Esophagus squamous epithelium (tissue), 5 donors: ENCODE measurements at places on chromosomes 7 and 10.

GRCh38 chr7:30168835-30169573, 34.2 kb downstream of the MTURN start:
- DNase-seq = no peak

DNA sequence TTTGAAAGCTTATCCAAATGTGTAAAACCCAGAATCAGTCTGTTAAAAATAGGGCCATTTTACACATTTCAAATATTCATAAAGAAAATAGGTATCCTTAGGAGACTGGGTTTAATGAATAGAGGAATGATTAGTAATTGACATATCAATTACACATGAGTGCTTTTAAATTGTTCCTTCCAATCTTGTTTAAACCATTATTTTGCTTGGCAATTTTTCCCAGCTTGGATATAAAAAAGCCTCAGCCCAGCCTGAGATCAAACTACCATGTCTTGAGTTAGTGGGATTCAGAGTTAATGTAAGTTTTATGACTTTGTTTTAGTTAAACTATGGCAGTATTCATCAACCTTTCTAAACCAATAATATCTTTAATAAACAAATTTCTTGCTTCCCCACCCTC, 28.3 kb downstream of the PARP12 start:
- no peak for DNase-seq

GRCh38 chr10:82353381-82353780, 478.4 kb downstream of the NRG3 start:
- DNase-seq = no peak

DNA sequence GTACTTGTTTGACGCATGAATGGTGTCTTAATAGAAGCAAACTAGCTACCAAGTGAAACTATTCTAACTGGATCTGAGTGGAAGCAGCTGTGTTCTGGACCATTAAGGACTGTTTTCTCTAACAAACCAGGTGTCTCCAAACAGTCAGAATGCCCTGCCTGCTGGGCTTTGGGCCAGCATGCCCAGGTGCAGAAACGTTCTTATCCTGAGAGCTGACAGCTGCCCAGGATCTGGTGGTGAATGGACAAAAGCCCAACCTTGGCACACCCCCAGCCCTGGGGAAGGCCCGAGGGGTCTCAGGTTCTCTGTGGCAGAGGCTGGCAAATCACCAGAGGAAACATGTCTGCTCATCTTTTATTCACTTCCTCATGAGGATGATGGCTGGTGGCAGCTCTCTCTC, 48.2 kb upstream of the LAMB4 start:
- DNase-seq = no peak

DNA sequence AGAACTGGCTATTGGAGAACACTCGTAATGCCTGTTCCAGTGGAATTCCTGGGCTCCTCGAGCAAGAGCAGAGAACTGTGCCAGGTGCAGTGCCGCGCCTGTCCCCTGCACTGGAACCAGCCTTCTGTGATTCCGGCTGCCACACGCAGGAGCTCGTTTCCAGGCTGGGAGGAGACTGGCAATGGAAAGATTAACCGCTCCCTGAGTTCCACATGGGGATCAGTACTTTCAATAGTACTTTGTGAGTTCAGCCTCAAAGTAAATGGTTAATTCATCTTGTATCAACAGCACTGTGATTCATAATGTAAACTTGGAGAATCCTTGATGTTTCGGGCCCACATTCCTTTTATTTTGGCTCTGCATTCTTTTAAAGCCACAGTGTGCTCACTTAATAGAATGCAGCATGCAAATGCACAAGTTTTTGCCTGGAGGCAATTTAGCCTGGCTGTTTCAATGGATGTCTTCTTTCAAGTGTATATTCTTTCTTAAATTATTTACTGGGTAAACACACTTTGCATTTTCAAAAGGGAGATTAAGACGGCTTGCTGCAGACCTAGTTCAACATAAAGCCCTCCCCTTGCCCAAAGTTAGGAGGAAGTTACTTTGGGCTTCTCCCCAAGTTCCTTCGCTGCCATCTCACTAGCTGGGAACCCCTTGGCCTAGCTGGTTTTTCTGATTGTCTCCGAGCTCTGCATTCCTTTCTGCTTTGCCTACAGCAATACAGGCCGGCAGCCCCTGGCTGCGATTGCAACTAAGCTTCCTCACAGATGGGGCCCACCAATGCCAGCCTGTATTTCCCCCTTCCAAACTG, 138.1 kb upstream of the TCF7L2 start:
- no peak for DNase-seq

GRCh38 chr10:59432207-59432900, 70.0 kb upstream of the FAM13C start:
- DNase-seq = no peak

DNA sequence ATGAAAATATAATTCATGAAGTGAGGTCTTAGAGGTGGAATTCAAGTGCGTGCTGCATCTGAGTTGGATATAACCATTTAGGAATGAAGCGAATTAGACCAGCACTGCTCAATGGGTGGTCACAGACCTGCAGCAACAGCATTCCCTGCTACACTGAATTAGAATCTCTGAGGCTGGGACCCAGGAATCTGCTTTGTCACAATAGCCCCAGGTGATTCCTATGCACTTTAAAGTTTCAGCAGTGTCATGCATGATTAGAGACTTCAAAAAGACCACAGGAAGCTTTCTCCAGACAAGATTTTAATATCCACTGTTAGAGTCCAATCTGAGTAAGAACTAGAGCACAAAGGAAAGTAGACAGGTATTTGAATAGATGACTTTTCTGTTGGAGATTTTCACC, 352.8 kb upstream of the VSTM2A start:
- no peak for DNase-seq

DNA sequence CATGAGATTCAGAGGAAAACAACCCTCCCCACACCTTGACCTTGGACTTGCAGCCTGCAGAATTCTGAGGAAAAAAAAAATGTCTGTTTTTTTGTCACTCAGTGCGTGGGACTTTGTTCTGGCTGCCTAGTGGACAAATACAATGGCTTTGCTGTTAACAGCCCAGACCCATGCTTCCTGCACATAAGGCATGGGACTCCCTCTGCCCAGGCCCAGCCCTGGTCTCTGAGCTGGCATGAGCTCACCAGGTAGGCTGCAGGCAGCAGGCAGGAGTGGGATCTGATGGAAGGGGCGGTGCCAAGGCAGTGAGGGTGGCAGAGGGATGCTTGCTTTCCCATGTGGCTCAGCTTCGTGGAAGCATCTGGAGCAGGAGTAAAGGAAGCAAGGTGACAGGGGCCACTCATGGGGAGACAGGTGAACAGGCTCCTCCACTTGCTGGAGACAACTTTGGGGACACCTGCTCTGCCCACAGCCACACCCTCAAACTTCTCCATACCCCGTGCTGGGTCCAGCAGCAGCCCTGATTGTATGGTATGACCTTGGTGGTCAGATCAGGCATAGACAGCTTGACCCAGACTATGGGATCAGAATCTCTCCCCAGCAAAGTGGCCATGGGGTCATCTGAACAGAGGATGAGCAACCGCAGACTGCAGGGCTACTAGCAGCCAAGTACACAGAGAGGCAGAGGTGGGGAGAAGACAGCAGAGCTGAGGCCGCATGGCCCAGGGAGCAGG, 27.0 kb downstream of the ANXA8 start:
- no peak for DNase-seq

- no peak for DNase-seq
Observed at GRCh38 chr10:104150139-104150538, 28.2 kb downstream of the SFR1 start.

DNA sequence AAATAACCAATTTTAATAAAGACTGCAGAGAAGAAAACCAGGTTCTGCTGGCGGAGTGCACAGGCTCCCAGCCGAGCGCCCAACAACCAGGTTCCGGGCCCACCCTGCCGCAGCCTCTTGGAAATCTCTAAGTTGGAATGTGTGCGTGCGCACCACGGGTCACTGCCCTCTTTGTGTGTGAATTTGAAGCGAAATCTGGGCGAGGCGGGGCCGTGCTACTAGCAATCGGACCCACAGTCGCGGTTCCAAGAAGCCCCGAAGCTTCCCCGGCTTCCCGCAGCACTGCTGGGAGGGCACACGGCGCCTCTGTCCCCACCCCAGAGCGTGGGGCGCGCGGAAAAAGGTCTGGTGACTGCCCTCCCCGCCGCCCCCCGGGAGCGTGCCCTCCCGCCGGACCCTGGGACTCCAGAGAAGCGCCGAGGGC, 666 bp upstream of the MAP3K8 start:
- peak; percentile 45 for DNase-seq

DNA sequence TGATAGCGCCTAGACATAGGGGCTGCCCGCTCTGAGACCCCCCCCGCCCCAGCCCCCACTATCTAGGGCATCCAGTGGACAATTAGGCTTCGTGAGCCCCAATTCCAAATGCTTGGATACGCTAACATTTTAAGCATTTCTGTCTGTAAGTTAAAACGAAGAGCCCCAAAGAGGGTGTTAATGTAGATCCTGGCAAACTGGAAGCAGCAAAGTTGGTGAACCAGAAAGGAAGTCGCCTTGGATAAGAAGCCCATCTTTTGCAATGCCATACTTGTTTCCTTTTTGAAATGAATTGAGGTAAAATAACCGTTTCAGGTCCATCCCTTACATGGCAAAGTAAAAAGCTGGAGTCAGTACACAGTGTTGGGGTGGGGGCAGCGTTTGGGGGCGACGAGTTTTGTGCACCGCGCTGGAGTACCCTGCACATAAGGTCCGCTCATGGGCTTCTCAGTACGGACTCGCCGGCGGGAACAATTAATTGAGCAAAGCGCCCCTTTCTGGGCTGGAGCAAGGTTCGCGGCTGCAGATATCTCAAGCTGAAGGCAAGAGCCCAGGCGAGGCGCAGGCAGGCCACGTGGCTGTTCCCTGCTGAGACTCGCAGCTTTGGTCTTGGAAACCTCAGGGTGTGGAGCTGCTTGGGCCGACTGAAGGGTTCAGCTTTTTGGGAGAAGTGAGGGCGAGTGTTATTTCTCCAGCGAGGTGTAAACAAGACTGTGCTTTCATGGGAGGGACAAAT, 1.4 kb upstream of the TWIST1 start:
- DNase-seq = no peak

DNA sequence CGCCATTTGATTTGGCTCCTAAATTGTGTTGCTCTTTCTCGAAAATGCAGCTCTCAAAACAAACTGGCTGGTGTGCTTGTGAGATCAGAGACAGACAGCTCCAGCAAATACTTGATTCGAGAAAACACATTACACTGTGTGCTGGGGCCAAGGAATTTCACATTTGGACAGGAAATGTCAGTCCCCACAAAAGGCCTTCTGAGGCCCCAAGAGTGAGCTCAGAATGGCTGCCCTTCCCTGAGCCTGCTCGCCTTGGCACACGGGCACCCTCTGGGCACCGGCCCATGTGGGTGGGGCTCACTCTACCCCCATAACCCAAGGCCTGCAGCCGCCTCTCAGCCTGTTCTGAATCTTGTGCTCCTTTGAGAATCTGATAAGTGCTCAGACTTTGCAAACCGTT, 13.9 kb upstream of the HSPA12A start:
- DNase-seq = no peak

DNA sequence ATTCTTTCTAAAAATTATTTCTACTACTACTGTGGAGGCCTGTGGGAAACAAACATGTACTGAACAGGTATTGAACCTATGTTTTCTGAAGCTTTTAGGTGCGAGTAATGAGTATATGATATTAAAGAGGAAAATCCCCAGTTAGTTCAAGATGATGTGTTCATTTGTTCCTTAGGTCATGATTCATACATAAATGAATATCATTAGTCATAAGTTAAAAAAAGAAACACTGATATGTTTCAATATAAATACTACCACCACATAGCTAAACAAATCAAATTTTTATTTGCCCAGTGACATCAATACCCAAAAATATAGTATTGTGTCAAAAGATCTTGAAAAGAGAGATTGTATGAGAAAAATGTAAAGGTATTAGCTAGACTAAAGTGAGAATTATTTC, 210.7 kb upstream of the GNAI1 start:
- no peak for DNase-seq

GRCh38 chr10:121459279-121459621, 139.0 kb downstream of the FGFR2 start:
- DNase-seq = no peak

GRCh38 chr10:11145495-11145855, 127.8 kb downstream of the CELF2 start:
- DNase-seq = no peak

DNA sequence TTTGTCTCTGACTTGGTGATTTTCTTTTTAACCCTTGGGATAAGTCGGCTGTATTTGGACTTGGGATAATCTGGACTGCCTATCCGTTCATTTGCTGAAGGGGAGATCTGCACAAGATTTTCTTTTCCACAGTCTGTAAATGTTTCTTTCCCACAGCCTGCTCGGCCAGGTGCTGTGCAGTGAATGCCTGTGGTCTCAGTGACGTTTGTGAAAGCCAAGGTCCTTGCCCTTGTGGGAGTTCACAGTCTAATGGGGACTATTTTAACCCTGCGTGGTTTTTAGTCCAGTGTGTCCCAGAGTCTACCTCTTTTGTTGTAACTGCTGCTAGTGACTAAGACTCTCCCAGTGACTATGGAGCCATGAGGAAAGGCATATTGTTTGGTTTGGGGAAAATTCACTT, 8.9 kb downstream of the PNLIP start:
- no peak for DNase-seq

DNA sequence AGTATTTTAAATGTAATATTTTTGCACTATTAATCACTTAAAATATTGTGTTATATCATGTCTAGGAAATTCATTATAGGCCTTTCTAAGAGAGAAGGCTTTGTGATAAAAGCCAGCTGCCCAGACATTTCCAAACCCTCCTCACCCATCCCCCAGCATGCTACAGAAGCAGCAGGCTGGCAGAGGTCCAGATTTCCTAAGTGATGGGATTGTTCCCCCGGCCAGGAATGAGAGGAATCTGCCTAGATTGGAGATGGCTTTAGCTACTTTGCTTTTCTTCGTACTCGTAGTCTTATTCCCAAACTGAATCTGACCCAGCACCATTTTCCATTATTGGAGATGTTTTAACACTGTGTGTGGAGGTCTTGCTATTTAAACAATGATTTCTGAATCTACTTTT, 29.4 kb downstream of the CDK14 start:
- no peak for DNase-seq

DNA sequence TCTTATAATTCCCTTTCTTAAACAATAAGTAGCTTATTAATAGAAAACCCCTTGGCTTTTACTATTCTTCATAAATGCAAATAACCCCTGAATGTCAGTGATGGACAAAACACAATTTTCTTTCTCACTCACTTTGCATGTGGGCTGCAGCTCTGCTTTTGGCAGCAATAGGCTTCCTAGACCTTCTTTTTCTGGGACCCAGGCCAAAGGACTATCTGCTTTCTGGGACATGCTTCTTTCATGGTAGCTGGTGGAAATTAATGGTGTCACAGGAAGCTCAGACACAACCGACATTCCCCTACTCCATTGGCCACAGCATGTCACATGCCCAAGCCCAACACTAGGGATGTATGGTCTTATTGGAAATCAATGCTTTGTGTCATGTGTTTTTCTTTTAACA, 134.3 kb upstream of the MDFIC start:
- DNase-seq = no peak
